Esophagus squamous epithelium (tissue), 5 donors: ENCODE measurements at places on chromosomes 11 and 22.

- DNase-seq, result no peak
These were observed 24.8 kb upstream of the RCN1 start for GRCh38 chr11:32065865-32066629.

DNA sequence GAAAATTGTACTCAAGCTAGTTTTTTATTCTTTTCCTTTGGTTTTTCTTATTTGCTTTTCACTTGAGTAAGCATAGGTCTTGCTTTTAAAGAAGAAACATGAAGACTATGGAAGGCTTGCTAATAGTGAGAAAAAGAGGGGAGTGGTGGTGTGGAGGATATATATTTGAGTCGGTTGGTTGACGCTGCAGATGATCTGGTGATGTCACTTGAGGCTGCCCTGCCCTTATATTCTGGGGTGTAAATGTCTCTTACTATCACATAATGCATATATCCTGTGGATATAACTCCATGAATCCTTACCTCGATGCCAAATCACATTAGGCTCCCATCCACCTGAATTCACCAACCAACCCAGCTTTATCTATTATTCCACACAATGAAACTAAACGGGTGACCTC lies 2.9 kb downstream of the GRIA4 start:
- DNase-seq, result no peak

- no peak for DNase-seq
These were observed 22.7 kb upstream of the XBP1 start for GRCh38 chr22:28822930-28823551.

GRCh38 chr11:65045728-65046127 lies 4.7 kb downstream of the SAC3D1 start:
- no peak for DNase-seq

GRCh38 chr11:103109818-103110388 lies 677 bp downstream of the DYNC2H1 start:
- no peak for DNase-seq

DNA sequence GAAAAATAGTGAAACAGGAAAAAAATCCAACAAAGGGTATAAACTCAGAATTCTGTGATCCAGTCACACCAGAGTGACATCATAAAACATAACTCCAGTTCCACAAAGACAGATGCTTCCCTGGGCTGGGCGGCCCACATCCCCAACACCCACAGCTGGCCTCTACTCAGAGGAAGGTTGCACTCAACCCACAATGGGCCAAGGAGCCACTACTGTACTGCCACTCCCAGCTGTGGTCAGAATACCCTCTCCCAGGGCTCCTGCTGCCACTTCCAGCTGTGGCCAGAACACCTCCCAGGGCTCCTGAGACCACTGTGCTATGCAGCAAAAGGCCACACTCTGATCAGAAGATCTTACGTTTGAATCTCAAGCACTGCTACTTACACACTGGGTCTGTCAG lies 18.3 kb downstream of the SMCO4 start:
- DNase-seq, result no peak

DNA sequence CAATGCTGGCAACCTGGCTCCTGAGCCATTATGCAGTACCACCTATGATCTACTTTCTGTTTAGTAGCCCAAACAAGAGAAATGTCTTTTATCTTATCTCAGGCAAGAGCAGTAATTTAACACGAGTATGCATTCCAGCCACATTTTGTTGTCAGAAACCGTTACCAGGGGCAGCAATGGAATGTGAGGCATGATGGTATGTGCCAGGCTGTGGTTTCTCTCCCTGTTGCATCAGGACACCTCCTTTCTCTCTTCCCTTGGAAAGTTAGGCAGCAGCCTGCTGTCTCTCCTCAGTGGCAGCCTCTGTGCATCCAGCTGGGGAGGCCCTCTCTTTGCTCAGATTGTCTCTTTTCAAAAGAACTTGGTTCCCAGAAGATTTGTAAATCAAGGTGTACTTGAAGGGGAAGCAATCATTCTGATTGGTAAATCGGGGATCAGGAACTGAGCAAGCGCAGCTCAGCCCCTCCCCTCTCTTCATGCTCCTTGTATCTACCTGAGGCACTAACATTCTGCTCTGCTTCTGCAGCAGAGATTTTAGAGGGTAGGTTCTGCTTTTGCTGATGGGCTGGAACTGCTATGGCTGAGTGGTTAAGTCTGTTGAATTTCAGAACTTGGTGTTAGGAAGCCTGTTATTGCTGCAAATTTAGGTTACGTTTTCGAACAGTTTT lies 229.2 kb downstream of the ADAMTS15 start:
- no peak for DNase-seq
